ENCODE measurements at places on chromosomes 13 and 19. TPM values are rescaled to one million over a fixed set of nuclear protein-coding genes. Genes with fewer than 3 reads are reported as not detected.
A peak's percentile ranks its signal among the peaks of the same experiment; 100 is the strongest.

ZNF625 gene
- 3.5 TPM for total RNA-seq

ZNF135 gene
- 0.62 TPM for total RNA-seq

- no peak for DNase-seq
These were observed 88.7 kb downstream of the EDNRB start for GRCh38 chr13:77829963-77830362.

DNA sequence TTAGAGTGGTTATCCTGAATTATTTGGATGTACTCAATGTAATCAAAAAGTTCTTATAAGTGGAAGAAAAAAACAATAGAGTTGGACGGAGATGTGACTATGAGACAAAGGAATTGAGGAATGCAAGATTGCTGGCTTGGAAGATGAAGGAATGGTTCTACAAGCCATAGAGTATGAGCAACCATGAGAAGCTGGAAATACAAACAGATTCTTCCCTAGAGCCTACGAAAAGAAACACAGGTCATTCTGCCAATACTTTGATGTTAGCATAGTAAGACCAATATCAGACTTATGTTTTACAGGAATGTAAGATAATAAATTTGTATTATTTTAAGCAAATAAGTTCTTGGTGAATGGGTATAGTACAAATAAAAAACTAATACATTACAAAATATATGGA lies 249.2 kb downstream of the DIAPH3 start:
- no peak for DNase-seq

- no peak for DNase-seq
These were observed 6.6 kb downstream of the MEGF8 start for GRCh38 chr19:42332059-42332458.

DNA sequence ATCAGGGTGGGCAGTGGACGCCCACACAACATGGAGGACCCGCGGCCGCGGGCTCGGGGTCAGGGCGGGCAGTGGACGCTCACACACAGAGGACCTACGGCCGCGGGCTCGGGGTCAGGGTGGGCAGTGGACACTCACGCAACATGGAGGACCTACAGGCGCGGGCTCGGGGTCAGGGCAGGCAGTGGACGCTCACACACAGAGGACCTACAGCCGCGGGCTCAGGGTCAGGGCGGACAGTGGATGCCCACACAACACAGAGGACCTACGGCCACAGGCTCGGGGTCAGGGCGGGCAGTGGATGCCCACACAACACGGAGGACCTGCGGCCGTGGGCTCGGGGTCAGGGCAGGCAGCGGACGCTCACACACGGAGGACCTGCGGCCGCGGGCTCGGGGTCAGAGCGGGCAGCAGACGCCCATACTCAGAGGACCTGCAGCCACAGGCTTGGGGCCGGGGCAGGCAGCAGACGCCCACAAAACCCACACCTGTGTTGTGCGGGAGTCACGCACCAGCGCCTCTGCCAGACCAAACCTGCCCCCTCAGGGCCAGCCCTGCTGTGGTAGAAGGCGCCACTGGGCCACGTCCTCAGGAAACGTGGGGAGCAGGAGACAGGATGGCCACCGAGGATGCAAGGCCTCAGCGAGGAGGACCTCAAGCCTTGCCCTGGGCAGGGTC lies 27.6 kb upstream of the C13orf46 start:
- DNase-seq = no peak

PLIN4 gene
- not detected for total RNA-seq

DNA sequence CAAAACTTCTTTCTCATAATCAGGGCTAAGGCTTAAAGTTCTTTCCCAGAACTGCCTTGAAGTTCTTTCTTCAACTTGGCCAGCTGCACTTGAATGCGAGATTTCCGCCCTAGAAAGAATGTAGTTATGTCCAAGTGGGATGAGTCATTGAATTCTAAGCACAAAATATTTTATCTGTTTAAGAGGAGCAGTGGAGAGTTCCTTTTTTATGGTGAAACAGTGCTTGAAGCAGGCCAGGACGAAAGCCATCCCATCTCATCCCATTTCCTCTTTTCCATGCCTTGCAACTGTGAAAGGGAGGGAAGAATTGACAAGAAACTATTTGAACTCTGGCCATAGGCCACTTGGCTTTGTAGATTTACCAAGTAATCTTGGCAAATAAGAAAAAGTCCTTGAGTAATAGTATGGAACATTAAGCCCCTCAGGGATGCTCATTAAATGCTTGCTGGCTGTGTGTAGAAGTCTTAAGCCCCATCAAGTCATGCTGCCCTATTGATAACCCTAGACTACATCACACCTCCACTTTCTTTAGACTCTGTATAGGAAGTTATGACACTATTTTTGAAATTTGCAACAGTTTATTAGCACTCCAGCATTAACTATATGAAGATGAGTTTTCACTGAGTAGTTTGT lies 174.5 kb downstream of the KCTD12 start:
- no peak for DNase-seq

RDH8 gene
- total RNA-seq = not detected

ATCAY gene
- 0.07 TPM for total RNA-seq

- DNase-seq = no peak
These were observed 23.8 kb upstream of the TM9SF2 start for GRCh38 chr13:99477493-99477892.

PCDH20 gene
- not detected for total RNA-seq

GRCh38 chr19:2495651-2496316 lies 19.9 kb downstream of the GADD45B start:
- DNase-seq = no peak

- DNase-seq = no peak
These were observed 6.4 kb upstream of the TMC4 start for GRCh38 chr19:54179262-54179852.

MISP gene
- not detected for total RNA-seq

- no peak for DNase-seq
These were observed 23.9 kb upstream of the URAD start for GRCh38 chr13:28012383-28012782.

DNA sequence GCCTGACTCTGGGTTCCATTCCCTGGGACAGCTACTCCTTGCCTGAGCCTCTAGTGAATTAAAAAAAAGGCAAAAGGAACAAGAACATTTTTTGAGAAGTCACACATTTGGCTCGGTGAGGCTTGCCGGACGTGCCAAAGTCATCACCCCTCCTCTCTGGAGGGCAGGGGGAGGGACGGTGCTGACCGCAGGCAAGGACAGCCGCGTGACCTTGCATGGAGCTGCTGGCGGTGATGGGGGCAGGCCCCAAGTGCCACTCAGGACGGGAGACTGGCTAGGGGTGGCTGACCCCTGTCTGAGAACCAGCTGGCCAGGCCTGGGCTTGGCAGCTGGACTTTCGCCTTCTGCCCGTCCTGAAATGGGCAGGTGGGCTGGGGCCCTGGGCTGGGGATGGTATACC lies 26.4 kb downstream of the MAP2K2 start:
- no peak for DNase-seq

DNA sequence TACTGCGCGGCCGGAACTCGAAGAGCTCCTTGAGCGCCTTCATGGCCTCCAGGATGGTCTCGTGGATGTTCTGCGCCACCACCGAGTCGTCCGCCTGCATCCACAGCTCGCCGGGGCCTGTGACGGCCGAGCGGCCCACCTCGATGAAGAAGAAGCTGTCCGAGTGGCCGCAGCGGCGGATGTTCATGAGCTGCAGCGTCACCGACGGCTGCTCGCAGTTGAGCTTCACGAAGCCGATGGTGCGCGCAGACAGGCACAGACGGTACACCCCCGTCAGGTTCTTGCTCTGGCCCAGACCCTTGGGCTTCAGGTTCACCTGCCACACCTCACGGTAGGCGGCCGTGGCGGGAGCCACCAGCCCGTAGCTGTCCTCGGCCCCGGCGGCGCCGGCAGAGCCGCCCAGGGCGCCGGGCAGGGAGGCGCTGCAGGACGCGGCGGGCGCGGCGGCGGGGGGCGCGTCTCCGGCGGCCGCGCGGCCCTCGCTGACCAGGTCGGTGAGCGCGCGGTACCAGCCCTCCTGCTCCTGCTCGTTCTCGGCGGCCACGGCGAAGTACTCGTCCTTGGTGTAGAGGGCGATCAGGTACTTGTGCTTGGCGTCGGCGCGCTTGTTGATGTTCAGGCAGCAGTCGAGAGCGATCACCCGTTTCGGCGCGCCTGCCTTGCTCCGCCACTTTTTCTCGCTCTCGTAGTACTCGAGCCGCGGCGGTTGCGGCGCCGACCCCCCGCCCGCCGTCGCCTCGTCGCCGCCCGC lies 1.1 kb downstream of the IRS2 start:
- peak; percentile 48 for DNase-seq

DNA sequence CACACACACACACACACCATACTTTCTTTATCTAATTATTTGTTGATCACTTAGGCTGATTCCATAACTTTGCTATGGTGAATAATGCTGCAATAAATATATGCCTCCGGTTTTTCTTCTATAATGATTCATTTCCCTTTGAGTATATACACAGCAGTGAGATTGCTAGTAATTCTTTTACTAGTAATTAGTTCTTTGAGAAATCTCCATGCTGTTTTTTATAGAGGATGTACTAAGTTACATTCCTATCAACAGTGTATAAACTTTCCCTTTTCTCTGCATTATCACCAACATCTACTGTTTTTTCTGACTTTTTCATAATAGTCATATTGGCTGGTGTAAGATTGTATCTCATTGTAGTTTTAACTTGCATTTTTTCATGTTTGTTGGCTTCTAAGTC lies 1405.1 kb downstream of the PCDH9 start:
- DNase-seq = no peak

UPF3A gene
- 36.9 TPM for total RNA-seq

- no peak for DNase-seq
These were observed 376.4 kb downstream of the GPC6 start for GRCh38 chr13:93603043-93603442.

CCNA1 gene
- 0.17 TPM for total RNA-seq

GRCh38 chr13:101397742-101398141 lies 18.6 kb downstream of the NALCN start:
- no peak for DNase-seq

GRCh38 chr13:51673165-51673564 lies 88.9 kb downstream of the WDFY2 start:
- DNase-seq = no peak

GRCh38 chr13:79448413-79448812 lies 32.5 kb upstream of the NDFIP2 start:
- no peak for DNase-seq

Data from activated naive CD4-positive, alpha-beta T cell treated with anti-CD3 and anti-CD28 coated beads for 36 hours (primary cell).